ENCODE measurements at places on chromosomes 11 and 22.

GRCh38 chr11:65973439-65974110, 12.0 kb downstream of the SART1 start:
- peak; percentile 71 for DNase-seq

- no peak for DNase-seq
Measured at GRCh38 chr22:46050916-46051614, 74.1 kb upstream of the WNT7B start.

DNA sequence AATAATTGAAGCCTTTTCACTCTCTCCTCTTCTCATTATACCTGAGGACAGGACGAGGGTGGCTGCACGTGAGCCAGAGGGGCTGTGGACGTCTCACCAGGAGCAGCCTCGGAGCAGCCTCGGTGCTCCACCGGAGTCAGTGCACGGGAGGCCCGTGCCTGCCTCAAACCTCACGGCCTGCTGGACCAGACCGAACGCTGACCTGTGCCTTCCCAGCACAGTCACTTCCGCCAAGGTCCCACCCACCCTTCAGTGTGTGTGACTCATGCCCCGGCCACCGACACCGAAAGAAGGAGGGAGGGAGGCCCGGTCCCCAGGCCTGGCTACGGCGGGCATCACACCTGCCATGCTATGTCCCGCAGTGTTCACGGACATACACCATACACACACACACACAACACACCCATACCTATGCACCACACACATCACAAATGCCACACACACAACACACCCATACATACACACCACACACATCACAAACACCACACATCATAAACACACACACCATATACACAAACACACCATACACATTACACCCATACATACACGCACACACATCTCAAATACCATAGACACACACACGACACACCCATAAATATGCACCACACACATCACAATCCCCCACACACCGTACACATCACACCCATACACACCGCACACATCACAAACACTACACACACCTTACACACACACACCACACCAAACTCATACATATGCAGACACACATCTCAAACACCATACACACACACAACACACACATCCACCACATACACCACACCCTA, 1506.5 kb downstream of the TBC1D22A start:
- DNase-seq = no peak

- DNase-seq = peak; percentile 85
Measured at GRCh38 chr11:103806130-103806895, 230.1 kb upstream of the DDI1 start.

DNA sequence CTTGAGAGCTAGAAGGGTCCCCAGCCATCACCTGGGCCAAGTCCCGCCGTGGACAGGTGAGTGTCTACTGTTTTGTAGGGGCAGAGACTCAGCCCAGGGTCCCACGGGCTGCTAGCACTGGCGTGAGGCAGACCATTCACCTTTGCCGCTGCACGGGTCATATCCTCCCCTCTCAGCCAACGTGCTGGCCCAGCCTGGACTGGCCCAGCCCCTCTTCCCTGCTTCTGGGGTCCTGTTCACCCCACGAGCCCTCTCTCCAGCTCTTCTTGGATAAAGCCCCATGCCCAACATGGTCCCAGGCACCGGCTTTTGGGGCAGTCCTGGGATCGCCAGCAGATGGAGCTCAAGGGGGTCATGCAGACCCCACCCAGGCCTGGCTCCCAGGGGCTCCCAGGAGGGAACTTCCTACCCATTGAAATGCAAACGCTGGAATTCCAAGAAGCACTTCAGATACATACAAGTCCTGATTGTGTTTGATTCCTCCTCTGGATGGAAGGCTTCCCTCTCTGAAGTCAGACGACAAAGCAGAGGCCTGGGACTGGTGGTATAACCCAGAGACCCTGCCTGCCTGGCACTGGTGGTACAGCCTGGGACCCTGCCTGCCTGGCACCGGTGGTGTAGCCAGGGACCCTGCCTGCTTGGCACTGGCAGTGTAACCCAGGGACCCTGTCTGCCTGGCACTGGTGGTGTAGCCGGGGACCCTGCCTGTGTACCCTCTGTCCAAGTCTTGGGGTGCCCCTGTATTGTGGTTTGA, 8.9 kb upstream of the SEPTIN5 start:
- DNase-seq = no peak

DNA sequence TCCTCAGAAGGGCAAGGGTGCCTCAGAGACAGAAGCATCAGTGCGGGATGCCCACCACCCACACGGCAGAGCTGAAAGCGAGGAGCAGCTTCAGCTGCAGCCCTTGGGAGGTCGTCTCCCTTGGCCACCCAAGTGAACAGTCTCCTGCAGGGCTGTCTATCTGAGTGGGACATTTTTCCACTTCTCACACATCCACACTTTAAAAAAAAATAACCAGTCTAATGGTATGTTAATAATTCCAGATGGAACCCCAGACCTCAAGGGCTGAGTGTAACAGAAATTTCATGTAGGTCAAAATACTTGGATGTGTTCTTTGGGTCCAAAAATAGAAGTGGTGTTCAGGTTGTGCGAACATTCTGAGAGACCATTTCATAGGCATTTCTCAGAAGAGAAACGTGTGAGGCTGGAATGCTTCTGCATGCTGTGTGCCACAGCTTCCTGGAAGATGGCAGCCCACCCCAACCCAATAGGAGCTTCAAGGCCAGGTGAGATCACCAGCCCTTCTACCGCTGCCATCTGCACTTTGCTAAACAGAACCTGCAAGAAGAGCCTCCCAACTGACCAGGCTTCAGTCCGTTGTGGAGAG, 623.2 kb downstream of the OPCML start:
- DNase-seq = no peak

DNA sequence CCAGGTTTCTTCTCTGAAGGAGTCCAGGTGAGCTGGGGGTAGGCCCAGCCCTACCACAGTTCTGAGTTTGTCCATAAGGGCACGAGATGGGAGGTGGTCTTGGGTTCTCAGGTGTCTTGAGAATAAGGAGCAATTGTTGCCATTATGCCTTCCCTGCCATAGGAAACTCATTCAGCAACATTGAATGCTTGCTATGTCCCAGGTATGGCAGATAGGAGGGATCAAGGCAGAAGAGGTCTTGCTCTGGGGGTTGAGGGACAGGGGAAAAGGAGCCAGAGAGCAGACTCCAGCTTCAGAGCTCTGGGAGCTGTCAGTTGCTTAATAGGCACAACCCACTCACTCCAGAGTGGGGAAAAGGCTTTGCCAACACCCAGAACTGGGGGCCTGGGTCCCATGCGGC, 4.3 kb downstream of the SELENOM start:
- no peak for DNase-seq

- DNase-seq = peak; percentile 84
Measured at GRCh38 chr11:35491231-35491871, 34.1 kb downstream of the PAMR1 start.

DNA sequence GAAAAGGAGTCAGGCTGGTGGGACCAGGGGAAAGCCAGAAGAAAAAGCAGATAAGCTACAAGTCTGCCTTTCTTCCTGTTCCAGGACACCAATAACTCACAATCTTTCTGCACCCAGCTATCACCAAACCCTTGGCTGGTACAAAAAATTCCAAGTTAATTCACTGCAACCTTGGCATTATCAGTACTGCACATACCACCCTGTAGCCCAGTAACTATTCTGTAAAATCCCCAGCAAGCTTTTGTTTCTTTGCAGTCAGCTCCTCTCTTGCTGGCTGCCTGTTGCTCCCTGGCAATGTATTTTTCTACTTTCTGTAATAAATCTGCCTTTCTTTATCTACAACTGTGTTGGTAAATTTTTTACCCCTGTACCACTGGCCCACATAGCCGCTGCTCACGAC, 20.7 kb upstream of the DKK3 start:
- no peak for DNase-seq

DNA sequence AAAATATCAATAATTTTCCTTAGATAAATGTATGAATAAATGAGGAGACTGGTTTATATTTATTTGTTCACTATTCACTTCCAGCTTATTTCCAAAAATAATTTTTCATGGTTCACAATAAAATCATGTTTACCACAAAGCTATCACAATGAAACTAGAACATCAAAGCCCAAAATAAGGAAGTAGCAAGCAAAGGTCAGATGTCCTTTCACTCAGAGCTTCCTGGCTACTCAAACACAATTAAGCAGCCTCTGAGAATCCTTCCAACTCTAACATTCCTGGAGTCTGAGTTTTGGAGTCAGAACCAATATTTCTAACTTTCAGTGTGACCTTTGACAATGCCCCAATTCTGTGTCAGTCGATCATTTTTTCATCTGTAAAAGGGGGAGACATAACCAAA, 527.0 kb downstream of the SOX6 start:
- no peak for DNase-seq

GRCh38 chr11:77450227-77450626, 23.7 kb downstream of the PAK1 start:
- DNase-seq = no peak

GRCh38 chr11:109729761-109730160, 307.8 kb downstream of the C11orf87 start:
- no peak for DNase-seq

DNA sequence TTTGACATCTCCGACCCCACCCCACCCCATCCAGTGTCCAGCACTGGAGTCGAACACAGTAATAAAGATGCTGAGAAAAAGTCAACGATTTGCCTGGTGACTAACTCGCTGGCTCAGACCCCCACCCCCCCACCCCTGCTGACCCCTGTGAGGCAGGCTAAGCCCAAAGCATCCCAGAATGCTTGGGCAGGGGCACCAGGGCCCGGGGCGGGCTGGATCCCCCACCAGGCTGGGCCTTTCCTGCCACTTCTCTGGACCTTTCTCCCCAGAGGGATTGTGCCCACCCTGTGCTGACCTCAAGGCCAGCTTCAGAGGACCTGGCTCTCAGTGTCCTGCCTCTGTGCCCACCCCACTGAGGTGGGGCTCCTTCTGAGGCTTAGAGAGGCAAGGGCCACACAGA, 1.8 kb downstream of the C11orf86 start:
- DNase-seq = no peak

DNA sequence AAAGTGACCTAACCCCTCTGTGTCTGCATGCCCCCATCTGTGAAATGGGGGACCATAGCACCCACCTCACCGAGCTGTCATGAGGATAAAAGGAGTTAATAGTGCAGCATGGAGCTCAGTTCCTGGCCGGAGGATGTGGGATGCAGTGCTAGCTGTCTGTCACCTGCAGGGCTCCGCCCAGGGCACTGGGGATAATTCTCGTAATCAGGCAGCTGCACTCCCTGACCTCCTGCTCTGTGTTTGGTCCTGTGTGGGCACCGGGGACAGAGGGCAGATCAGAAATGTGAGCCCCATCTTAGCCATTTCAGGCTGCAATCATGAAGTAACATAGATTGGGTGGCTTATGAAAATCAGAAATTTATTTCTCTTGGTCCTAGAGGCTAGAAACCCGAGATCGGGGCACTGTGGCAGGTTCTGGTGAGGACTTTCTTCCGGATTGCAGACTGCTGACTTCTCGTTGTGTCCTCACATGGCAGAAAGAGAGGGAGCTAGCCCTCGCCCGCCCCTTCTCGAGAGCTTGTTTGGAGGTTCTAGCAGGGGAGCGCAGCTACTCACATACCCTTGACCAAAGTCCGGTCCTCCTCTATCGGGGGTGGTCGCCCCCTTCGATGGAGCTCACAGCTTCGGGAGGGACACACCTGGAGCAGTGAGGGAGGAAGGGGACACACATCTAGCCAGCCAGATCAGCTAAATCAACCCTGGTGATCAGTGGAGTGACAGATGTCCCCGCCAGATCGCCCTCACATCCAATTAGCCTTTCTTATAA, 3.2 kb downstream of the KCTD17 start:
- DNase-seq = no peak

DNA sequence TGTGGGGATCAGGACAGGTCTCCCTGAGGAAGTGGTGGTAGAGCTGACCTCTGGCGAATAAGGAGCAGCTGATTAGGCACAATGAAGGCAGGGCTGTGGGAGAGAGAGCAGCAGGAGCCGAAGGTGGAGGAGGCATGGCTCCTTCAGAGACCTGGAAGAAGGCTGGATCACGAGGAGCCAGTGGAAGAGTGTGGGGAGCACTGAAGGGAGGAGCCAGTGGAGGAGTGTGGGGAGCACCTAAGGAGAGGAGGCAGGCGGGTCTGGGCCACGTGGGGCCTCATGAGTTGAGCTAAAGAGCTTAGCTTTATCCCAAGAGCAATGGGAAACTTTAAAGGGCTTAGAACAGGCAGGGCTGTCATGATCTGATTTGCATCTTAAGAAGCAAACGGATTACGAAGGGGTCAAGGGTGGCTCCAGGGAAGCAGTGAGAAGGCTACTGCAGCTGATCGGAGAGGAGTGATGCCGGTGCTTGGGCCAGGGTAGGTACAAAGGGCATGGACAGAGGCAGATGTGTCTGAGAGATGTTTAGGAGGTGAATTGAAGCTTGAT, 44.9 kb upstream of the EIF3D start:
- DNase-seq = no peak

DNA sequence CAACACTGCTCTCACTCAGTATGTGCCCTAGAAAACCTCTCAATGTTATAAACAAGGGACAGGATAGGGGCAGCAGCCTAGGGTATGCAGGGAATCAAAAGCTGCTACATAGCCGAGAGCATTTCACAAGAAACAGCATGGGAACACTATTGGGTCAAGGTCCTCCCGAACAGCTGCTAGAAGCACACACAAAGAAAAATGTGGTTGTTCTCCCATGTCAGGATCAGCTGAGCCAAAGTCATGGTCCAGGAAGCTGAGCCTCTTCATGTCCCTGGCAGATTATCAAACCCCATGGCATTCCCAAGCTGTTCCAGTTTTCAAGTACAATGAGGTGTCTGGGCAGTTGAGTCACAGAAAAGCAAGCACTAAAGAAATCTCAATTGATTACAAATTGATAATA, 21.0 kb upstream of the GDPD4 start:
- DNase-seq = peak; percentile 55

DNA sequence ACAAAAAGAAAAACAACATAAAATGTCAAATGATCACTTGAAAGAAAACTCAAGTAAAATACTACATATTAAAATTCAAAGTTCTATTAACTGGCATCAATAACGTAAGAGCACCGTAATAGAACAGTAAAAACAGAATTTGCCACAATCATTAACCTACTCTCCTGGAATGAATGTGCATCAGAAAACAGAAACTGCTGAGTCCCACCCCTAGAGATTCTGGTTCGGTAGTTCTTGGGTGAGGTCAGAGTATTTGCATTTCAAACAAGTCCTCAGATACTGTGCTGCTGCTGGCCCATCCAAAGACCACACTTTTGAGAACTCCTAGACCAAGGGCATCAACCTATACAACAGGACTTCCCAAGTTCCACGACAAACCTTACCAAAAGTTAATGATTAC, 23.5 kb downstream of the PITPNB start:
- peak; percentile 50 for DNase-seq

GRCh38 chr22:32040324-32040904, 2.6 kb upstream of the SLC5A1 start:
- DNase-seq = no peak
